H54 (cell line): ENCODE measurements at places on chromosomes 11 and 22.
A peak's percentile ranks its signal among the peaks of the same experiment; 100 is the strongest.

- DNase-seq, result no peak
These were observed 100.4 kb downstream of the ARL14EP start for GRCh38 chr11:30423279-30423648.

DNA sequence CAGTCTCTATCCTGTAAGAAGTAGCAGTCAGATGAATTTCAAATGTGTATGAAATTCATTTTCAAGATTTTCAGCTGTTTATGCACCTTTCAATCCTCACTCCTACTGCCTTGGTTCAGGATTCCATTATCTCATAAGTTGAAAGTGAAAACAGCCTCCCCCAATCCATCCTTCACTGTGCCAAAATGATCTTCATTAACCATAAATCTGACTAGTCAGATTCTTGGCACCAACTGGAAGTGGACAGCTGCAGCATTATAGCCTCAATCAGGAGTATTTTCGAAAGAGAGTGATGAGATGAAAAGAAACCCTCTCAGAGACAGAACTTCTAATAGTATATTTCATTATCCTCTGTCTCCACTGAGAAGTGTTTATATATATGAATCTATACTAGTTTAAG lies 365.3 kb upstream of the PDGFD start:
- DNase-seq, result no peak

- DNase-seq, result peak; percentile 7
These were observed 62.7 kb downstream of the SPECC1L start for GRCh38 chr22:24333301-24333700.

GRCh38 chr22:31122532-31123291 lies at the start of gene INPP5J:
TSS of gene INPP5J (plus strand) at chr22:31122966. CDS start at chr22:31123015, 49 bp downstream.
- DNase-seq, result peak; percentile 73

GRCh38 chr11:36550385-36551115 lies 17.3 kb upstream of the RAG1 start:
- DNase-seq, result no peak

GRCh38 chr11:67631411-67631810 lies 1.7 kb upstream of the NUDT8 start:
- DNase-seq, result no peak

GRCh38 chr11:23078289-23078971 lies 218.2 kb upstream of the CCDC179 start:
- DNase-seq, result no peak
